ENCODE measurements at places on chromosomes 12 and 14.

GRCh38 chr14:75383721-75384120 lies 44.1 kb upstream of the JDP2 start:
- DNase-seq, result no peak

DNA sequence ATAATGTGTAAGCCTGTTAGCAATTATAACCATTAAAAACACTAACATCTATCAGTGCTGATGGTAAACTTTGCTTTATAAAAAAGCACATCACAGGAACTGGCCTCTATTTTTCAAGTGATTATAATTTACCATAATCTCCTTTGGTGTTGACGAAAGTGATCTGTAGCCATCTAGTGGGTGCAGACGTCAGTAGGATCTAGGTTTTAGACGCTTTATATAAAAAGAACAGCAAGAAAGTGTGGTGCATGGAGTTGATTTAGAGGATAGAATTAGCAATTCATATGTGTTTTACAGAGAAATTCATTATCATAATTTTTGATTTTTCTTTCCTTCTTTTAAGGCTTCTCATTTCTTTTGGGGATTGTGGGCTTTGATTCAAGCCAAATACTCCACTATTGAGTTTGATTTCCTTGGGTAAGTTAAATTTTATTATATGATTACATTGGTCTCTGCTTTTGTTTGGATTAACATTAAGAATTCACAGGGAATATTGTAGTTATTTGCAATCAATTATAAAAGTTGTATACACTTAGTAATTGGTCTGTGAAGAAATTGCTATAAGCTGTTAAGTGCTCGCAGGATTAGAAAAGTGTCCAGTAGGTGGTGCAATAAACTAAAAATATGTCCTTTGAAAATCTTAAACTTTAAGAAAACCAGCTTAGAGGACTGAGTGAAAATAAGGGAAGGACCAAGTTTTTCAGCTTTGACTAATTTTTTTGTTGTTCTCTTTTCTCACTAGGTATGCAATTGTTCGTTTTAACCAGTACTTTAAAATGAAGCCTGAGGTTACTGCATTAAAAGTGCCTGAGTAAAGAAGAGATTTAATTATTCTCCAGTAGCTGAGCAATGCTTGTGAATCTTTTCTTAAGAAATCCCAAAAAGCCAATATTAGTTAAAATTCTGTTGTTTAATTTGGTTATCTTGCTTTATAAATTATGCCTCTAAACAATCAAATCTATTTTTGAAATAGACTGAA lies 59.5 kb downstream of the ETNK1 start:
- peak; percentile 25 for DNase-seq

GRCh38 chr12:124601706-124602105 lies 34.3 kb upstream of the NCOR2 start:
- DNase-seq, result no peak

- no peak for DNase-seq
Observed at GRCh38 chr14:25394791-25395391, 344.9 kb upstream of the STXBP6 start.

DNA sequence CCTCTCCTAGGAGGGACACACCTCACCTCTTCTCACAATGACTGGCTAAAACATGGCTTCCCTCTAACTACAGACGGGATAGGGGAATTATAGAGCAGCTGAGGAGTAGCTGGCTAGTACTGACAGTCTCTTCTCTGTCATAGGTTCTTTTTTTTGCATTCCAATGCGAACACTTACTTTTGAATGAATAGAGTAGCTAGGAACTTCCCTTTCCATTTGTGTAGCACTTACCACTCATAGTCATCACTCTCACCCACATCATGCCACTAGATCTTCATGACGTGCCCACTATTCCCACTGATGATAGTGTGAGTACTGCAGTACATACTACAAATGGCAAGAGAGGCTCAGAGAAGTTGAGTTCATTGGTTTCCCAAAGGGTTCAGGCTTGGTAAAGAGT lies 143.9 kb upstream of the HIF1A start:
- DNase-seq, result no peak

DNA sequence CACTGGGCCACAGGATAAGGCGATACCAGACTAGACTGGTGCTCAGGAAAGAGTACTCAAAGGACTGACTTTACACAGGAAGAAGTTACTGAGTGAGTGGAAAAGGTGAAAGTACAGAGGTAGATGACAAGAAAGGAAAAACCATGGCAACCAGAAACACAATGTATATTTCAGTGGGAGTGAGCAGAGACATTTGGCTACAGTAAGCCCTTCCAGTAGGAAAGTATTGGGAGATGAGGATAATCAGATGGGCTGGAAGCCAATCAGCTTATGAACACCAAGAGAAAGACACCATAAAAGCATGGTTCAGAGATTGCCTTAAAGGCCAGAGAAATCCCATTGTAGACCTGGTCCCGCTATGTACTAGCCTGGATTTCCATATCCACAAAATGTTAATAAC lies 51.6 kb downstream of the TMTC1 start:
- no peak for DNase-seq

GRCh38 chr14:67952786-67953185 lies 133.2 kb downstream of the RAD51B start:
- no peak for DNase-seq

DNA sequence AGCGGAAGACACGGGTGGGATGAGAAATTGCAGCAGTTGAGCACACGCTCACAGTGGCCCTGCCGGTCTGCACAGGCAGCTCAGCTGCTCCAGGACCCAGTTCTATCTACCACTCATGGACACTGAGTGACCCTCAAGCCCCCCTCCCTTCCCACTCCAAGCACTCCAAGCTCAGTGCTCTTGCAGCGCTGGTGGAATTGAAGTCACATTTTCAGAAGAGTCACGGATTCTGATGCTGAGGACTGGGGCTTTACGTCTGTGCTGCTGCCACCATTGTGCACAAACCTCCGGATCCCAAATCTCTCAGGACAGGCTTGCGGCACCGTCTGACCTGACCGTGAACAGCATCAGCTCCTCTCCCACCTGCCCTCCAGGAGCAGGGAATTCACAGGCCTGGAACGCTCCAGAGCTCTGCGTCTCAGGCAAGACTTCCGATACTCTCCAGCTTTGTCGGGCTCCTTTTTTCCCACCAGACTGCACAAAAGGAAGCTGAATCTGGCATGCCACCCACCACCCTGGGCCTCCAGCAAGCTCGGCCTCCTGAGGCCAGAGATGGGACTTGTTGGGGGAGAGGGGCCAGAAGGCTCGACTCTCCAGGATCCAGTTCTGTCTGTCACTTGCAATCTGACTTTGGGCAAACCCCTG lies 213.1 kb upstream of the RTL1 start:
- no peak for DNase-seq

DNA sequence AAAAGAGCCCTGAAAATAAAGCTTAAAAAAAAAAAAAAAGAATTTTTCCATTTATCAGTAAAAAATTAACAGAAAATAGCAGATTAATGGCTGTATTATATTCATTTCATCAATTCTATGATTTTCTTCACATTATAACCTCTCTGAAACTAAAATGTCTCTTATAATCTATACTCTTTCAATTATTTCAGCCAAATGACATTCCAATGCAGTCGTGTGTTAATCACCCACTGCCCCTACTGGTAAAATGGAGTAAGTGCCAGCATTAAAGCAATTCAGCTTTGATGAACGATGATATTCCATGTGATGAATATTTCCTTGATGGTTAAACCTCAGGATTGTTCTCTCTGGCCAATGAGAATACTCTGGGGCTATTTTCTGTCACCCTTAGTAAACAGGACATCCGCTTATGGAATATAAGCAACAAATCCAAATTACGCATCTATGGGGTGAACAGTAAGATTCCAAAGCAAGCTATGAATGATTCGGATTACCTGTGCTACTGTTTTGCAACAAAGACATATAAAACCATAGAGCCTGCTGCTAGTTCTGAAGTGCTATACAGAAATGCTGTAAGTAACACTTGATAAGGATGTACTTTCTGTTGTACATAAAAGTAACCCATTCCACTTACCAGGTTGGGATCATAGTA lies 20.3 kb upstream of the SYCP3 start:
- no peak for DNase-seq

- no peak for DNase-seq
Observed at GRCh38 chr14:24761141-24761540, 127.2 kb upstream of the GZMB start.

DNA sequence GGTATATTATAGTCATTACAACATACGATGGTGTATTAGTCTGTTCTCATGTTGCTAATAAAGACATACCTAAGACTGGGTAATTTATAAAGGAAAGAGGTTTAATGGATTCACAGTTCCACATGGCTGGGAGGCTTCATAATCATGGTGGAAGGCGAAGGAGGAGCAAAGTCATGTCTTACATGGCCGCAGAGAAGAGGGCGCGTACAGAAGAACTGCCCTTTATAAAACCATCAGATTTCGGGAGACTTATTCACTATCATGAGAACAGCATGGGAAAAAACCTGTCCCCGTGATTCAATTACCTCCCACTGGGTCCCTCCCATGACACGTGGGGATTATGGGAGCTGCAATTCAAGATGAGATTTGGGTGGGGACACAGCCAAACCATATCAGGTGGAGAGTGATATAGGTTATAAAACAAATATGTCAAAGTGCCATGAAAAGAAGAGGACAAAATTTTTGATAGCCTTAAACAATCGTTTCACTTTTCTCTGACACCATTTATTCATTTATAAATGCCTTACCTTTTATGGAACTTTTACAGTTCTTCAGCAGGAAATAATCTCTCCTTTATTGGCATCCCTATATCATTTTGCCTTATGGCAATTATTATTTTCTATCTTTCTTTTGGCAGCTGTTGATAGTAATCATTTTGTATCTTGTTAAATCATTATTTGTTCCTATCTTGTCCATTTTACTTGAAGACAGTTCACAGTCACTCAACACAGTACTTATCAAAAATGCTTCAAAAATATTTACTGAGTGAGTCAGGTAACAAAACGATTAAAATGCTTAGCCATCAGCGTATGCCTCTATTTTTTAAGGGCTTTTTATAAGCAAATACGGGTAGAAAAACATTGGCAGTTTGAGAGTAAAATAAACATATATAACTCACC lies 196.0 kb downstream of the RAD51B start:
- DNase-seq, result no peak

GRCh38 chr14:87888136-87888999 lies 104.6 kb downstream of the GALC start:
- no peak for DNase-seq

DNA sequence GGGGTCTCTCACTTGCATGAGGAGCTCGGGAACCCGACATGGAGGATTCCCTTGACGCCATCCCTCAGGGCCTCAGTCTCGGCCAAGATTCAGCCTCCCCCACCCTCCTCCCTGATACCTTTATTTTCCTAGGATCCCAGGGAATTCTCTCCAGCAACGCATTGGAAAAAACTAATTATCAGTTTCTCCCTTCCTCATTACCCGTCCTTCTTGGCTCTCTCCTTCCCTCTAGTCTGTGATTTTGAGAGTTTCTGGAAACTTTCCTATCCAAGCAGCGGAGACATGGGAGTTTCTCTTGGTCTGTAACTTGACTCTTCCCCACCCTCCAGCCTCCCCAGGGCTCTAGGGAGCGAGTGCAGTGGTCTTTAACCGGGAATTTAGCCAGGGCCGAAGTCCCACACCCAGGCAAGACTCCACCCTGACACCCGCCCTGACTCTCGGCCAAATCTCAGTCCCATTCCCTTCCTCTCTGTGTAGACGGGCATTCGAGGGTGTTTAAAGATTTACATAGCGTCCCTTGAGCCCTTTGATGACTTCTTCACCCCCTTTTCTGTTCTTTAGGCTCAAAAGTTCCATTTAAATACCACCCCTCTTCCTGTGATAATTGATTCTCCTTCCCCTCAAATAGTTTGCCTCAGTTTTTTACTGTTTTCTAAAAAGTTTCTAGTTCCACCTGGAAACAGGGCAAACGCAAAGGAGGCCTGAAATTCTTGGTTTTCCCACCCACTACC lies 6.7 kb downstream of the HOXC5 start:
- DNase-seq, result no peak

DNA sequence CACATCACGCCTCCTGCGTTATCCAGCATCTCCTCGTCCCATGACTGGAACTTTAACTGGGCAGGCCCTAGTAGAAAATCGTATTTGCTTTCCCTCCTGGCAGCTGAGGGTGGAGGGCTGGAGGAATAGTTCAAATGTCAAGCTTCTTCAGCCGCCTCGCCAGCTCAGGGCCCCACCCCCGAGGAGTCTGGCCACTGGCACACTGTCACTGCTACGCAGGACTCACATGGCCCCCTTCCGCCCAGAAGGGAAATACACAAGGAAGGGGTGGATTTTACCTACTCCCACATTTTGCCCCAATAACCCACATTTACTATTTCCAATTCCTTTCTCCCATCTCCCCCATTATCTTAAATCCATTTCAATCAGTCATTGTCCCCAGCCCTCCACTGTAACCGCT lies 8.6 kb downstream of the SLC6A13 start:
- DNase-seq, result no peak

- DNase-seq, result no peak
Observed at GRCh38 chr14:99937475-99938244, 127.6 kb upstream of the EVL start.

DNA sequence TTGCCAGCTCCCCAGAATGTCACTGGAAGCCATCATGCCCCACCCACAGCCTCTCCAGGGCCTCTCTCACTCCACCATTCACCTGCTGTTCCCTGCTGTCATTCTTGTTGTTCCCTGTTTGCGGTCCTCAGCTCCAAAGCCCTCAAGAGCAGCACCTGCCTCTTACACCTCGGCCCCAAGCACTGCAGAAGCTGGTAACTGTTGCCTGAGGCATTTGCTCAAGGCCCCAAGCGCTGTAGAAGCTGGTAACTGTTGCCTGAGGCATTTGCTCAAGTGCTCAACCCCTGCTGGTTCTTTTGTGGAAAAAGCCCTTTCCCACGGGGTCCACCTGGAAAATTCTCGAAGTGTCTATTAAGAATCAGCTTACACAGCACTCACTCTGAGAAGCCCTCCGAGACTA lies 78.0 kb downstream of the ARL6IP4 start:
- no peak for DNase-seq

GRCh38 chr12:61009192-61009591 lies 1251.0 kb upstream of the USP15 start:
- DNase-seq, result no peak

DNA sequence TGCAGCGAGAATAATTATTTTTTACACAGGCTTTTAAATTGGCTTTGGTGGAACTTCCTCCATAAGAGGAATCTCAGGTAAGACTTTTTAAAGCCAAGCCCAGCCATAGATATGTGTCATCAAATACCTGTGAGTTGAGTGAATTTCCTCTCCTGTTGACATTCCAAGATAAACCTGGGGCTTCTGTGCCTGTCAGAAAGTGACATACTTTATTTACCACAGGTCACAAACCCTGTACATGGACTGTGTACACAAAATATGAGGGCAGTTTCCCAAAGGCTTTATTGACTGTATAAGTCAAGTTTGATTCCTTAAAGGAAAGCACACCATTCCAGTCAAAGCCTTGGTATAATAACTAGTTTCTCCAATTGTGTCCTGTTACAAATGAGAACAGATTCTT lies 25.9 kb upstream of the SRSF5 start:
- DNase-seq, result no peak
